Neuronal stem cell (in vitro differentiated cells): ENCODE measurements at places on chromosomes 7 and 10.

GRCh38 chr7:103075337-103075918 is 488 bp downstream of the ARMC10 start:
- DNase-seq, result peak; percentile 48

- DNase-seq, result no peak
These were observed 365.2 kb upstream of the MEOX2 start for GRCh38 chr7:16051561-16052255.

GRCh38 chr10:122639801-122640200 is 59.8 kb downstream of the C10orf120 start:
- no peak for DNase-seq

DNA sequence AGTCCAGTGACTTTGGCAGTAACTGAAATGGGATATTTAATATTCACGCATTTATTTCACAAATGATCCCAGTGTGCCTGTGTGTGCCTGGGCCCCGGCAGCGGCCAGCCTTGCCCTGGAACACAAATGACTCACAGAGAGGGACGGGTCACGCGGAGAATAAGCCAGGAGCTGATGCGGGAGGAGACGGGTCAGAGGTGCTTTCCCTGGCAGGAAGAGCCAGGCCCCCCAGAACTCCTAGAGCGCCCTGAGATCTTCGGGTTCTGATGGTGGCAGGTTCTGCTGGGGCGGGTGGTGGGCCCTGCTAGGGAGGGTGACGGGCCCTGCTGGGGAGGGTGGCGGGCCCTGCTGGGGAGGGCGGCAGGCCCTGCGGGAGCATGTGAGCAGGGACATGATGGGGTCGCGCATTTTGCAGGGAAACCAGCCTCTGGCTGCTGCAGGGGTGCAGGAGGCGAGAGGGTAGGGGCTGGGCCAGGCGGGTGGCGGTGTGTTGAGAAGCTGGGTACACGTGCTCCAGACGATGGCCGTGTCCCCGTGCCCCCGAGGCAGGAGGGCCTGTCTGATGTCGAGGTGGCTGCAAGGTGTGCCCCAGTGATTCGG is 84.2 kb upstream of the DIP2C start:
- DNase-seq, result no peak

- DNase-seq, result no peak
These were observed 13.6 kb downstream of the GPRIN2 start for GRCh38 chr10:46542567-46543465.

DNA sequence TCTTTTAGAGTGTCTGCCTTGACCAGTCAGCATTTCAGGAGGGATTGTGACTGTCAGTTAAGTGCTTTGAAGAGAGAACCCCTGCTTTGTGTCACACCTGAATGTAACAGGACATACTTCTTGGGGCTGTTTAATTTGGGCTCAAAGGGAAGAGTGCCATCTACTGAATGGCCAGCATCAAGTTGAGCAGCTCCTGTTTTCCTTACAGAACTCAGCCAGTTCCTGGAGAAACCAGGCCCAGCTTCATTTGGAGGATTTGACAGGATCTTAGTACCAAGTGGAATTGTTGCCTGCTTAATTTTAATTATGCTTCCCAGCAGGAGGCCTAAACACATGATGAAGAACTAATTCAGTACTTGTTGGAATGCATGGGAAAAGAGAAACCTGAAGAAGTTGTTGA is 8.3 kb downstream of the ADD3 start:
- peak; percentile 48 for DNase-seq

DNA sequence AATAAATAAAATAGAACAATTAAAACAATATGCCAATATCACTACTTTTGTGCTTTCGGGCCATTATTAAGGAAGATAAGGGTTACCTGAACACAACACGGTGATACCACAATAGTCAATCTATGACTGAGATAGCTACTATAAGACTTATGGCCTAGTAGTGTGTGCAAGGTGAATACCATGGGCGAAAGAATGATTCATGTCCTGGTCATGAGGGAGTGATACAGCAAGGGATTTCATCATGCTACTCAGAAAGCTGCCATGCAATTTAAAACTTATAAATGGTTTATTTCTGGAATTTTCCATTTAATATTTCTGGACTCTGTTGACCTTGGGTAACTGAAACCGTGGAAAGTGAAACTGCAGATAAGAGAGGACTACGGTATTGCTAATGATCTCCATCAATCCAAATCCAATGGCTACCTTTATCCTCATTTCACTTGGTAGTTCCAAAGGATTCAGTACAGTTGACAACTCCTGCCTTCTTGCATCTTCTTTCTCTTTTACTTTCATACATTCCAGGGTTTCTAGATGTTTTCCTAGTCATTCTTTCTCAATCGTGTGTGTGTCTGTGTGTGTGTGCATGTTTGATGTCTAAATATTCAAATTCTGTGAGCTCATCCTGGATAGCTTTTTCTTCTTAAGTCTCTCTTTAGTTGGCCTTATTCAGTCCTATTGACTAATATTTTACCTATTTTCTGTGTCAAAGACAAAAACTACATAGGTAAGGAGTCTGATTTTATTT is 100.5 kb upstream of the MAGI2 start:
- DNase-seq, result no peak

DNA sequence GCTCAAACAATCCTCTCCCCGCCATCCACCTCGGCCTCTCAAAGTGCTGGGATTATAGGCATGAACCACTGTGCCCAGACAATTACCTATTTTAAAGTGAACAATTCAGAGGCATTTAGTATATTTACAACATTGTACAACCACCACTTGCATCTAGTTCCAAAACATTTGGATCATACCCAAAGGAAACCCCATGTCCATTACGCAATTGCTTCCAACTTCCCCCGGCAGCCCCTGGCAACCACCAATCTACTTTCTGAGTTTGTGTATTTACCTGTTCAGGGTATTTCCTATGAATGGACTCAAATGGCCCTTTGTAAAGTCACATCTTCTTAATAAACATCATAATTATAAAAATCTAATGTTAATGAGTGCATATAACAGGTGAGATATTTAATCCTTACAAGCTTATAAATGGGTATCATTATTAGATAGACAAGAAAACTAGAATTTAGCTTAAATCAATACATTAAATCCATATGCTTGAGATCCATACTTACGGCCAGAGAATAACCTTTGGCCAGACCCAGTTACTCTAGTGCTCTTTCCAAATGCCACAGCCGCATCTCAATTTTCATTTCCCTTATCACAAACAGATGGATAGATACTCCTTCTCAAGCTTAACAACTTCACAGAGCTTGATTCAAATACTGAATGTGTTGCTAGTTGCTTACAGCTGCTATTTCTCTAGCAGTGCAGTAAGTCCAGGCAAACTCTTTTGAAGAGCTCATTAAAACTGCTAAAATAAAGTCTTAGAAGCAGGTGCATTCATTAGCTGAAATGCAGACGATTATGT is 133.4 kb upstream of the MKLN1 start:
- no peak for DNase-seq

GRCh38 chr10:96608262-96608661 is 21.4 kb upstream of the TM9SF3 start:
- DNase-seq, result no peak

DNA sequence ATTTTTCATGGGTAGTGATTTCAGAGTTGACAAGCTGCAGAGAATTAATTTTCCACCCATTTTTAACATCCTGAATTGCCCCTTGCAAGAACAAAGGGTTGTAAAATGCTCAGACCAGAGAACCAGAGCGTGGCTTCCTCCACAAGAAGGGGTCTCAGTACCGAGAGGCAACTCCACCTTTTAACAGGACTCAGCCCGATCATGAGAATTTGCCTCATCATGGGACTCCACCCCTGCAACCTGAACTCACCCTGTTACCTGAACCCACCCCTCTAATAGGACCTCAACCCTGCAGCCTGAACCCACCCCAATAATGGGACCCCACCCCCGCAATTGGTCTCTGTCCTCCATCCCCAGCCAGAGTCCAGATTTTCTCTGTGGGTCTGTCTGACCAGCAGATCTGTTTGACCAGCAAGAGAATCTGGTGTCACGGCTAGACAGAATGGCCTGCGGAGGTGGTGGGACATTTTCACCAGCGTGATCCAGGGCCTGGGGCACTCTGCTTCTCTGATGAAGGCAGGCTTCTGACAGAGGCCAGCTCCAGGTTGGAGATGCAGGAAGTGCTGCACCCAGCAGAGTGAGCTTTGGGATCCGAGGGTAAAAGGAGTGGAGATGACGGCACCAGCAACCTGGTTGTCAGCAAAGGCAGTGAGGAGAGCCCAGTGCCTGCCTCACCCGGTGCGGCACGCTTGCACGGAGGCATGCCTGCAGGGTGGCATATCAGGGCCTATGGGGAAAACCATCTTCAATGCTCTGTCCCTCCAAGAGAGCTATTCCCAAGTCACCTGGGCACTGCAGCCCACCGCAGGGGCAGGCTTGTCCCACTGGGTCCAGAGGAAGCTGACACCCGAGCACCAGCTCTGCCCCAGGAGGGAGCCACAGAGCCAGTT is 136.6 kb downstream of the TCERG1L start:
- DNase-seq, result no peak

GRCh38 chr10:3143791-3144434 is 28.7 kb downstream of the PITRM1 start:
- DNase-seq, result no peak

DNA sequence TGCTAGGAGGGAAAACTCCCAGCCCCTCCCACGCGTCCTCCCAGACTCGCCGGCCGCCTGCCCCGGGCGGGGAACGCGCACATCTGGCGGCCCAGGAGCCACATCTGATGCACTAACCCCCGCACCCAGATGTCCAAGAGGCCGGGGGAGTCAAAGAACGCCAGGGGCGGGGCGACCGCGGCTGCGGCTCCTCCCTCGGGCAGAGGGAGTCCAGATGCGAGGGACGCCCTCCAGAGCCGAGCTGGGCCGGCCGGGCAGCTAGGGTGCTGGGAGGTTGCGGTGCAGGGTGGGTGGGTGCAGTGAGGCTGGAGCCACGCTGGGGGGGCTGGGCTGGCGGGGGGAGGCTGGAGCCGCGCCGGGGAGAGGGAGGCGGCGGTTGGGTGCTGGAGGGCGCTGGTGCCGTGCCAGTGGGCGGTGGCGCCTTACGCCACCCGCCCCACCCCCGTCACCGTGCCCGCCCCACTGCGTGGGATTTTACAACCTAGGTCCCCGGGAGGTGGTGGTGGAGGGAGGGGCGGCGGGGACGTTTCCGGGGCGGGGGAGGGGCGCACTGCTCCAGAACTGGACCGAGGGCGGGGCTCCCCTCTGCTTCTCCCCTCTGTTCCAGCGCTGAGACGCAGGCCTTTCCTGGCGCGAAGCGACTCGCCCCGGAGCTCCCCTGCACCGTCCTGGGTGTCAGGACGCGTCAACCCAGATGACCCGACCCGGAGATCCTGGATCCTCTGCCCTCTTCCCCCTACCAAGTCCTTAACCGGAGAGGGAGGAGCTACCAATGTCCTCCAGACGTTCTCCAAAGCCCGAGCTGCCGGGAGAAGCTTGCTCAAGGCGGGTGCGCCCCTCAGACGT is 109.1 kb downstream of the REEP3 start:
- peak; percentile 73 for DNase-seq

DNA sequence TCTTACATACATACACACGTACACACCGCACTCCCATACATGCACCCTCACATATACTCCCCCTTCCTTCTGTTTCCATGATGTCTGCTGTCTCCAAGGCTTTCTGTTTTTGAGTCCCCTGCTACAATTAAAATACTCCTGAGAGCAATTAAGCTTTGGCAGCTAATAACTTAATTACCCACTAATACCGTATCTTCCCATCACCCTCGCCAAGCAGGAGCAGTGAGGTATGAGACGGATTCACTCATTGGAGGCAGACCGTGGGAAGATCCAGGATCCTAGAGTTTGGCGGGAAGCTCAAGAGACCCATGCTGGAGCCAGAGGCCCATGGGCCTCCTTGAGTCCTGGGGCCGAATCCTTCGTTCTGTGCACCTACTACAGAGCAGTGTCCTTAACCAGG is 1.7 kb upstream of the CALN1 start:
- DNase-seq, result no peak

- DNase-seq, result no peak
These were observed 97.5 kb upstream of the OIT3 start for GRCh38 chr10:72796042-72796441.

DNA sequence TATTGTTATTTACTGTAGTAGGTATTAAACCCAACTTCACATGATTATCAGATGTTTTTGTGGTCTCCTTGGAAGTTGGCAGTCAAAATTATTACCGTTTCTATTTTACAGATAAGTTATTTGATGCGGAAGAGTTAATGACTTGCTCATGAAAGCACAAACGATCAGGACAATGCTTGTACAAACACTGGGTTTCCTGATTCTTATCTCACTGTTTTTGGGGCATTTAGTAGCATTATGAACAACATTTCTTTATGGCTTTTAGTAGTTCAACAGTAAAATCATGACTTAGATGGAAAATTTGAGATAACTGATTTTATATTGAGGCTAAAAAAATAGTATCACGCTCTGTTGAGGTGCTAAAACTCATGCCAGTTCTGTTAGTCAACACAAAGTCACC is 361.5 kb upstream of the MBL2 start:
- no peak for DNase-seq

DNA sequence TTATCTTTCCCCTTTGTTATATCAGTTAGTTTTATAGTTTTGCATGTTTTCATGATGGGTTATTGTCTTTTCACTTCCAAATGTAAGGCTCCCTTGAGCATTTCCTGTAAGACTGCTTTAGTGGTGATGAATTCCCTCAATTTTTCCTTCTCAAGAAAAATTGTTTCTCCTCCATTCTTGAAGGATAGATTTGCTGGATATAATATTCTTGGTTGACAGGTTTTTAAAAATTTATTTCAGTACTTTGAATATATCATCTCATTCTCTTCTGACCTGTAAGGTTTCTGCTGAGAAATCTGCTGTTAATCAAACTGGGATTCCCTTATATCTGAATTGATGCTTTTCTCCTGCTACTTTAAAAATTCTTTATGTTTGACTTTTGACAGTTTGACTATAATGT is 33.3 kb downstream of the SCART1 start:
- no peak for DNase-seq

- DNase-seq, result no peak
These were observed 84.3 kb upstream of the SORCS3 start for GRCh38 chr10:104556831-104557230.

GRCh38 chr7:148524479-148525224 is 65.9 kb upstream of the C7orf33 start:
- DNase-seq, result no peak

- no peak for DNase-seq
These were observed 42.8 kb upstream of the NPY start for GRCh38 chr7:24241206-24241605.

DNA sequence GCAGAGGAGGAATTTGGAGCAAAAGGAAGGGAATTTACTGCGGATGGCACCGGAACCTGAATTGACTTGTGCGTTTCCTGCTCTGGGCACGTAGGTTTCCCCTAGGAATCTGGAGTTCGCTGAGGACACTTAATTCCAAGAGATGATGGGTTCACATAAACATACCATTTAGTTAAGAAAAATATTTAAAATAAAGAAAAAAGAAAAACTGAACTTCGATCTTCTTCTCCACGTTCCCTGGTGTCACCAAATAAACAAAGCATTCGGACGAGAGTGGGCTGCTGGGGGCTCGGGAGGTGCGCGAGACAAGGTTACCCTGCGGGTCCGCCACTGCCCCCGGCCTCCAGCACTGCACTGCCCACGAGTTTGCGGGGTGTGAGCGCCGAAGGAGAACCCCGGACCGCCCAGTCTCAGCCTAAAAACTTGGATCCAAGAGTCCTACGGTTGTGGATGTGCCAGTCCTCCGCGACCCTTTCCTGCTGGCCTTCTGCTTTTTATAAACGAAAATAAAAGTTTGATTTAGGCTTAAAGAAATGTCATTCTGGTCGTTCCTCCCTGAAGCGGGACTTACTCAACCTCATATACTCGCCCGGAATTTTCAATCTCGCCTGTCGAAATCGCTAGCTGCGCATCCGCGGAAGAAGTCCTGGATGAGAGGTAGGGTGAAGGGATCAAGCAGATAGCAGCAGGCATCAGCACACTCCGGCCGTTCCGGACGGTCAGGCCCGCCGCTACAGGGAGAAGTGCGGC is 30.3 kb downstream of the SKIDA1 start:
- no peak for DNase-seq

- DNase-seq, result no peak
These were observed 15.3 kb upstream of the TMEM248 start for GRCh38 chr7:66905689-66906088.
